ENCODE measurements at places on chromosomes 12 and 14.

DNA sequence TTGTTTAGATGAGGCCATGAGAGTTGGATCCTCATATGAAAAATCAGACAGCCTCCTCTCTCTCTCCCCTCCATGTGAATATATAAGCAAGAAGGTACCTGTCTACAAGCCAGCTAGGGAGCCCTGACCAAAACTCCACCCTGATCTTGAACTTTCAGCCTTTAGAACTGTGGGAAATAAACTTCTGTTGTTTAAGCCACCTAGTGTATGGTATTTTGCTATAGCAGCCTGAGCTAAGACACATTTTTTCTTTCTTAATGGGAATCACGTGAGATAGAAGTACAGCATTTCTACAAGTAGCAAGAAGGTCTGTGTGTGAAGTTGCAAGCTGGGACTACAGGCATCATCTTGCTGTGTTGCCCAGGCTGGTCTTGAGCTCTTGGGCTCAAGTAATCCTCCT lies 16.3 kb upstream of the ABHD12B start:
- no peak for DNase-seq

- DNase-seq: no peak
Observed at GRCh38 chr12:43912859-43913258, 77.0 kb downstream of the TMEM117 start.

DNA sequence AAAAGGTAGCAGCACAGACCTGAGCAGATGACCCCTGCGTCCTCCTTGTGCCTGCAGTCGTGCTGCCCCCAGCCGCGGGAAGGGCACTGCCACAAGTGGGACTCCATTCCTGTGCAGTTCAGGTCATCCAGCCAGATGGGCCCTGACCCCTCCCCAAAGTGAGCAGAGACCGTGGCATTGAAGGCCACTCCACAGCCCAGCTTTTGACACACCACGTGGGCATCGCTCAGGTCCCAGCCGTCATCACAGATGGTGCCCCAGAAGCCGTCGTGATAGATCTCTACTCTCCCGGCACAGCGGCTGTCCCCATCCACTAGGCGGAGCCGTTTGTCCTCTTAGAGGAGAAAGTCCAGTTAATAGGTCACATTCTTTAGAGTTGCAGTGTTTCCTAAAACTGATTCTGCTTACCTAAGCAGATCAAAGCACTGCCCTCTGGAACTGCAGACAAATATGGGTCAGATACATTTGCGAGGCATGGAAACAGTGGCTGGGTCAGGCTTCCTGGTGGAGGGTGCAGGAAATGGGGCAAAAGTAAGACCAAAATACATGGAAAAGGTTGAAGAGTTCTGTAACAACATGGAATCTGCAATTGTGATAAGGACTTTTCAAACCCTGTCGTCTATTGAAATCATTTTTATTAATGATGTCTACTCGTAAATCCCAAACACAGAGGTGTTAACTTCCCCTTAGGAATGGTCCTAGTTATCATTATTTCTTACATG lies 69.4 kb downstream of the CD163L1 start:
- DNase-seq: no peak

GRCh38 chr12:9868311-9868801 lies 798 bp downstream of the CLEC2B start:
- DNase-seq: no peak

- DNase-seq: no peak
Observed at GRCh38 chr14:27305441-27305945, 707.7 kb upstream of the NOVA1 start.

DNA sequence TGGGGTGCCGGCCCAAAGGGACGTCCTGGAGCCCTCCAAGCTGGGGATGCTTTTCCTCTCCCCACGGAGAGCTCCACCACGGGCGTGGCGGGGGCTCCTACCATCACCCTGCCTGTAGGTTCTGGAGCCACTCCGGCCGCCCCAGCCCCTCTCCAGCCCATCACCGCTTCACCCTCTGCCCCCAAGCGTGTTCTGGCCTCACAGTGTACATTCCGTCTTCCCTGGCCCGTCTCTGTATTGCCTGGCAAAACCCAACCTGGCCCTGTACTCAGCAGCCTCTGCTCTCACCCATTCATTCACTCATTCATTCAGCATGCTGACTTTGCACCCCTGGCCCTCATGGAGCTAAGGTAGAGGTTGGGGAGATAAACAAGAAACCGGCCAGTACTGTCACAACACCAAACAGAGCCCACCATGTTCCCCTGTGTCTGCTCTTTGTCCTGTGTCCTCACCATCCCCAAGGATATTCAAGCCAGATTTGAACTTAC lies 20.3 kb downstream of the SLC25A29 start:
- no peak for DNase-seq

DNA sequence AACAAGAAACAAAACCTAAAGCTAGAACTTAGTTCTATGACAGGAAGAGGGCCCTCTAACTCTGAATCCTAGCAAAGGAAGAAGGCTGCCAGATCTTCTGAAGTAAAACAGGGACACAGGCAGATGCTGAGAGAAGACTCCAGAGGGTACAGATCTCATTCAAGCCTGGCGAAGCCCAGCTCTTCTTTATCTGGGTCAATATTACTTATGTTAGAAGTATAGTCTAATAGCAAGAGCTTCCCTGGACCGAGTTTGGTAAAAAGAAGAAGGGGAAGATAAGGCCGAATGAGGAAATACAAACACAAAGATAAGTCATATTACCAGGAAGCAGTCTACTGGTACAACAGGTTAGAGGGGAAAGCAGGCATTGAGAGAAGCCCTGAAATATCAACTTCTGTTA lies 79.9 kb upstream of the CCDC91 start:
- no peak for DNase-seq

DNA sequence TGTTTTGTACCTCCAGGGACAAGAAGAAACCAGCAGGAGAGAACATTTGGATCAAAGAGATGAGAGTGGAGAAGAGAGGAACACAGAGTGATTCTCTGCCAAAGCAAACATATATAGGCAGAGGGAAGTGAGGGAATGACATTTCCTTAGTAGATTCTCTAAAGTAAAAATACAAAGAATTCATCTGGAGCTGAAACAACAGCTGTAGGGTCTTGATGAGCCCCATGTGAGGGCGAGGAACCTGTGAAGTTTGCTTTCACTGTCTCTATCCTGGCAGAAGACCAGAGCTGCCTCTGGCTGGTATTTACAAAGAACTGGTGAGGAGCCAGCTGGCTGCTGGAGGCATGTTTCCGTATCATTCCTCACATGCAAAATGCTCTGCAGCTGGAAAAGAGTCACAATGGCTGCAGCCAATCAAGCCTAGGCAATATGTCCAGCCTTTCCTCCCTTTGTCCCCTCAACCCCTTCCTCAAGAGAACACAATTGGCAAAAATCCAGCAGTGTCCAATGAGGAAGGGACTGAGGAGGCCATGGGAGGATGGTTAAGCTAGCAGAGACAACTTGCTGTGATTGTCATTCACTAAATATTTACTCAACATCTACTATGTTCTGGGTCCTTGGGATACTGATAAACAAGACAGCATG lies 122.5 kb downstream of the PHLDA1 start:
- no peak for DNase-seq

GRCh38 chr12:47504775-47505446 lies 200.9 kb downstream of the RPAP3 start:
- DNase-seq: no peak
